NCI-H2081 treated with DMSO at 0.1 percent for 48 hours (cell line): ENCODE measurements at places on chromosomes 6 and 20.

GRCh38 chr6:151089978-151090377 is 149.8 kb upstream of the AKAP12 start:
- DNase-seq: peak; percentile 51

GRCh38 chr6:40439026-40439800 is 148.0 kb downstream of the LRFN2 start:
- no peak for DNase-seq

GRCh38 chr20:20188647-20189046 is 136.3 kb downstream of the CFAP61 start:
- no peak for DNase-seq

DNA sequence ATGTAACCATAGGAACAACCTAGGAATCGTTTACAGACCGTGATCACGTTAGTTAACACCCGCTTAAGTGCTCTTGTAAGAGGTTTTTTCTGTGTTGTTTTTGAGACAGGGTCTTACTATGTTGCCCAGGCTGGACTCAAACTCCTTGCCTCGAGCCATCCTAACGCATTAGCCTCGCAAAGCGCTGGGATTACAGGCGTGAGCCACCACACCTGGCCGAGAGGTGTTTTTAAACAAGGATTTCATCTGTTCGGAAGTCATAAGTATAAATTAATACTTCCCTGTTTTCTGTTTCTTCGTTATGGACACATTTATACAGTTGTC is 727 bp downstream of the MRS2 start:
- DNase-seq: no peak

GRCh38 chr20:44948513-44948912 is 11.7 kb downstream of the TOMM34 start:
- DNase-seq: no peak

DNA sequence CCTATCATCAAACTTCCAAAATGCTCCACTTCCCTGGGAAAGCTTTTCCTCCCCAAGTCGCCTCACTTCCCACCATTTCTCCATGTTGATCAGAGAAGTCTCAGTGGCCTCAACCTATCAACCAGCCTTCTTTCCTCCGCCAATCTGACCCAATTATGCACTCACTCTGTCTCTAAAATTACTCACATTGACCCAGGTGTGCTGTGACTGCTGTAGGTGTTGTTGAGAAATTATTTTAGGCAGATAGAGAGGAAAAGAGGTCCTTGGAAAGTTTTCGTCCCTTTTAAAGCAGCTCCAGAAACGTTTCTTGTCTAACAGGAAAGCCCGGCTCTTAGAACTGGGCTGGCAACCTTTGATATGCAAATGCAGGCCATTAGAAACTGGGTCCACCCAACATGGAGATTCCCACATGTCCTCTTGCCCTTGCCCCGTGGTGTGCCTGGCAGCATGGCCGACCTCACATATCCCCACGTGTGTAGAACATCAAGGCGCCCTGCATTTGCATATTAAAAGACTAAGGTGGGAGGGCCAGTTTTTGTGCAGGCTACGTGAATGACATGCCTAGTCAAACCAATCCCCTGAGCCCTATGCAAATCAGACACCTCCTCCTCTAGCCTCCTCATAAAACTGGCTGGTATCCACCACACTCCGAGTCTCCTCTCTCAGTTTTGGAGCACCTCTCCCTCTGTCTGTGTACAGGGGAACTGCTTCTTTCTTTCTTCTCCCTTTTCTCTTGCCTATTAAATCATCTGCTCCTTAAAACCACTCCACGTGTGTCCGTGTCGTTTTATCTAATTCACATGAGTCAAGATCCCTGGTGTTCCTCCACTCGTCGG is 12.9 kb downstream of the IPCEF1 start:
- DNase-seq: no peak

- DNase-seq: no peak
These were observed 32.5 kb downstream of the MGME1 start for GRCh38 chr20:18001131-18001921.

DNA sequence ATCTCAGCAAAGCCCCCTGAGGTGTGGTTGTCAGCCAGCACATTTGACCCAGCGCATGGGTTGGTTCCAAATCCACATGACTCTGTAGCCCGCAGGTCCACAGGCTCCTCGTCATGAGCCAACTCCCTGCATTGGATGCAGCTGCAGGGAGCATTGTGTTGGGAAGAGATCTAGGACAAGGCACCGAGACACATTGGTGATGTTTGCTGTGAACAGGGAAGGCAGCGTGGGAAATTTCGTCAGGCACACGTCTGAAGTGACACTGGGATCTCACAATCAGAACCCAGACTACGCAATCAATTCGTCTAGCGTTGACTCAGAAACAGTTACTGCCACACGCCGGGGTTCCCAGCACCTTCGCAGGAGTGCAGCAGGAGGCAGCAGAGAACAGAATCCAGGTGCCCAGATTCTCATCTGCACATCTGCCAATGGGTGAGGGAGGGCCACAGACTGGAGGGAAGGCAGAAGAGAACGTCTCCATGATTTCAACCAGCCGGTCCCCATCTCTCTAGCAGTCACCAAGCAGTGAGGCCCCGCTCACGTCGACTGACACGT is 177.0 kb downstream of the TTLL2 start:
- DNase-seq: no peak

GRCh38 chr6:78670802-78671201 is 196.5 kb upstream of the IRAK1BP1 start:
- no peak for DNase-seq

GRCh38 chr20:13868331-13868730 is 83.5 kb downstream of the NDUFAF5 start:
- DNase-seq: no peak

GRCh38 chr6:44254191-44255104 is 2.9 kb downstream of the SLC35B2 start:
- DNase-seq: no peak
